ENCODE measurements at places on chromosomes 6 and 20.

DNA sequence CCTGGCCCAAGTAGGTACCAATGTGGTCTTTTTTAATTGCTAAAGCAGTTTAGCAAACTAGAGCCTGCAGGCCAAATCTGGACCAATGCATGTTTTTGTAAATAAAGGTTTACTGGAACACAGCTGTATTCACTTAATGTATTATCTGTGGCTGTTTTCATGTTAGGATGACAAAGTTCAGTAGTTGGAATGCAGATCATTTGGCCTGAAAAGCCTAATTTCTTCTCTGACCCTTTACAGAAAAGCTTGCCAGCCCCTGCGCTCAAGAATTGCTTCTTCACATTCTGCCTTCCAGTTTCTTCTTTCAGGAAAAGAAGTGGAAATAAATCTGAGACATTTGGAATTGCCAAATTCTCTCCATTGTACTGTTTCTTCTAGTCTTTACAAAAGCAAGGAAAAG, 90.0 kb upstream of the MC3R start:
- no peak for DNase-seq

DNA sequence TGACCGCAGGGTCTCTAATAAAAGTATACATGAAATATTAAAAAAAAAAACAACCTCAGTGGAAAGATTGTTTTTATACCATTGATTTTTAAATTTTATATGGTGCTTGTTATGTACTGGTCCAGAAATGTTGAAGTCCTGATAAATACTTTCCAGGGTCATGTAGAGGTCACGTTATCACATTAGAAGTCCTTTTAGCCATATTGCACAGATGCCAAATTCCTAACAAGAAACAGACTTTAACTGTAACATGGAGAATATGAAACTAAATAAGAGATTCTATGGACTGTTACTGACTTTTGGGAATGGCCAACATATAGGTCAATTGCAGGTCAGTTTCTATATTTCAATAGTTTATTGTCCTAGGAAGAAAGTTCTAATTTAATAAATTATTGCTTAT, 89.0 kb downstream of the ADGRB3 start:
- DNase-seq = no peak

DNA sequence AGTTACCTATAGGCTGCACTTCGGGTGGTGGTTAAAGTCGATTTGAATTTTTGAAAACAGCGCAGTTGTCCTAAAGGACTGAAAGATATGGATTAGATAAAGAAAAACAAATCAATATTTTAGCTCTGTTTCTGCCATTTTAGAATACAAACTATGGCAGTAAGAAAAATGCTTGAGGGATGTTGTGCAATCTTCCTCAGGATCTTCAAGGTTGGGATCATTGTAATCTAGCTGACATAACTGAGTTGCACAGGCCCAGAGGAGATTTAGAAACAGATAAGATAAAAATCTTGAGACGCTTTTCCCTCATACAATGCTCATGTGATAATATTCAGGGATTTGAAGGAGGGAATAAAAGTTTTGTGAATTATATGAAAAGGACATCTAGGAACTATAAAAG, 926 bp downstream of the PEX3 start:
- no peak for DNase-seq

DNA sequence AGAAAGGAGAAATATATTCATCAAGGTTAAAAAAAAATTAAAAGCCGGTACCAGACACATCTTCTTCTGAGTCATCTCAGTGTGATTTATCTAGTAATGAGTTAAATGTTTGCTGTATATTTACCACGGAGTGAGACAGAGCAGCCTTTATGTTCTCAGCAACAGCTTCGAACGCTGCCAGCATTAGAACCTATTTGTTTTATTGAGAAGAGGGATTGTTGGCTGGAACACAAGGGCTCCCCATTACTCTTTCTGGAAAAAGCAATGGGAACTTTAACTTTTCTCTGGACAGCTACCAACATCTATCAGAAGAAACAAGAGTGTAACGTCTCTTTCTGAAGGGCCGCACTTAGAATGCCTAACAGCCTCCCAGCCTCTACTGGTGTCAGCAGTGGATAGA, 105.3 kb upstream of the TAB2 start:
- DNase-seq = no peak
